RPMI8226 (cell line): ENCODE measurements at places on chromosomes 16 and 17.
A peak's percentile ranks its signal among the peaks of the same experiment; 100 is the strongest.

- no peak for DNase-seq
These were observed 82.5 kb downstream of the C17orf67 start for GRCh38 chr17:56751145-56751738.

GRCh38 chr16:86212706-86213436 is 297.5 kb upstream of the FOXF1 start:
- no peak for DNase-seq

GRCh38 chr17:47324224-47325020 is 667 bp downstream of the EFCAB13 start:
- DNase-seq: peak; percentile 52

GRCh38 chr17:73342541-73343167 is 30.9 kb upstream of the CDC42EP4 start:
- DNase-seq: no peak

GRCh38 chr16:83733301-83733700 is 74.5 kb upstream of the HSBP1 start:
- DNase-seq: peak; percentile 57

GRCh38 chr17:19457830-19458271 is 46.8 kb downstream of the RNF112 start:
- no peak for DNase-seq

DNA sequence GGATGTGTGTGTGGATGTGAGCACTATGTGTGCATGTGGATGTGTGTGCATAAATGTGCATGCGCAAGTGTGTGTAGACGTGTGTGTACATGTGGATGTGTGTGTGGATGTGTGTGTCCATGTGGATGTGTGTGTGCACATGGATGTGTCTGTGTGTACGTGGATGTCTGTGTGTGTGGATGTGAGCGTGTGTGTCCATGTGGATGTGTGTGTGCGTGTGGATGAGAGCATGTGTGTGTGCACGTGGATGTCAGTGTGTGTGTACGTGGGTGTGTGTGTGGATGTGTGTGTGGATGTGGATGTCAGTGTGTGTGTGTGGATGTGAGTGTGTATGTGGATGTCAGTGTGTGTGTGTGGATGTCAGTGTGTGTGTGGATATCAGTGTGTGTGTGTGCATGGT is 63.6 kb upstream of the DOC2B start:
- DNase-seq: no peak

DNA sequence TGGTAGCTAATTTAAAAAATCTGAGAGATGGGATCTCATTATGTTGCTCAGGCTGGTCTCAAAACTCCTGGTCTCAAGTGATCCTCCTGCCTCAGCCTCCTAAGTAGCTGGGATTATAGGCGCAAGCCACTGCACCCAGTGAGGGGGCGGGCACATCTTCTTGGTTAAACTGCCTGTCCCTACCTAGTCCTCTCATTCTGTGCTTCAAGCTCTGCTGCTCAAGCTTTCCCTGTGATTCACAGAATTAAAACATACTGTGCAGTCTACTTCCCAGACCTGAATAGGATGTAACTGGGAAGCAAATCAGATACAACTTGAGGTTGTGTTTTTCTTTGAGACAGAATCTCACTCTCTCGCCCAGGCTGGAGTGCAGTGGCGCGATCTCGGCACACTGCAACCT is 2.3 kb downstream of the MRPL38 start:
- no peak for DNase-seq

DNA sequence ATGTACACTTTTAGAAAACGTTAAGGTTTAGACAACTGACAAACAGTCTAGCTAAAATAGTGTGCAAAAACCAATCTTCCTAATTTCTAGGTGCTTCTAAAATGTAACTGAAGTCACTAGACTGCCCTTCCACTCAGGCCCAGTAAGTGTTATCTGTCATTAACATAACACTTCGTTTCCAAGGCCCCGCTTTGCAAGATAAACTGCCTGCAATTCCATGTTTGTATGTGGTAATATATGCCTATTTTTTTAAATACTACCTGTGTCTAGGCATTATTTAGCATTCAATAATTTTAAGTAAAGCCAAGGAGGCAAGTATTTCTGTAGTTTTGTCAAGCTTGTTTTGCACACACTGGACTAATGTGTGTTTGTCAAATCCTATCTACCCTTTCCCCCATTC is 3.2 kb downstream of the USP32 start:
- no peak for DNase-seq

DNA sequence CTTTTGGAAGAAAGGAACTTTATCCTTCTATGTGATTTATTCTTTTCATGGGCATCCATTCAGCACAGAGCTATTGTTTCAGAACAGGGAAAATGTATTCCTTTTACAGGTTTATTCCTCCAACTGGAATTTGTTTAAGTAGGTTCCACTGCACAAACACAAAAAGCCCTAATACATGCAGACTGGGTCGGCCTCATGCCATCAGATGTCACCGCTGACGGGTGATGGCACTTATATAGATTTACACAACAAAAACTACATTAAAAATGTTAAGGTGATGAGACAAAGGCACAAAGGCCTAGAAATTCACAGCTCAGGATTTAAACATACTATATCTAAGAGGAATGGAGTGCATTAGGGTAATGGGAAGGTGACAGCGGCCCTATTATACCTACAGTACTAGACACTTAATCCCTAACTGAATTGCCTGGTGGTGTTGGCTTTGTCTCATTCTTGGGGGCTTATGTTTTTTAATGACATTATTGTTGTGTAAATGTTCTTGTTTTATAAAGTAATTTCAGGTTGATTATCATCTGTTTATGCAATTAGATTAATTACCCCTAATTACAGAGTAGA is 276.4 kb upstream of the PSMD7 start:
- no peak for DNase-seq

- DNase-seq: peak; percentile 66
These were observed 623 bp downstream of the E4F1 start for GRCh38 chr16:2223942-2224486.

DNA sequence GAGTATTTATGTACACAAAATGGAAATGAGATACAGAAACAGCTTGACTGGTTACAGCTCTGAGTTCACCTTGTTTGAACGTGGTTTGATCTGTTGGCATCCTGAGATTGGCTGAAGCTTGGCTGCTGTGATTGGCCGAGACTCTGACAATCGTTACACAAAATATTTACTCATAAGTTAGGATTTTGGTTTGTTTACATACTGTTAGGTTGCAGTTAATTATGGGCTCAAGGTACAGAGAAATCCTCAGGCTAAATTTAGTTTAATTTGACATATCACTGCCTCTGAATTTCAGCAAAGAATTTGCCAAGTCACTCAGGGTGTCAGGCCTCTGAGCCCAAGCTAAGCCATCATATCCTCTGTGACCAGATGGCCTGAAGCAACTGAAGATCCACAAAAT is 227.3 kb downstream of the COPRS start:
- DNase-seq: no peak

GRCh38 chr16:53775821-53776431 is 72.0 kb downstream of the FTO start:
- no peak for DNase-seq

GRCh38 chr17:68973098-68973846 is 18.1 kb upstream of the ABCA8 start:
- no peak for DNase-seq

- DNase-seq: no peak
These were observed 253.8 kb upstream of the CDH11 start for GRCh38 chr16:65375651-65376050.

DNA sequence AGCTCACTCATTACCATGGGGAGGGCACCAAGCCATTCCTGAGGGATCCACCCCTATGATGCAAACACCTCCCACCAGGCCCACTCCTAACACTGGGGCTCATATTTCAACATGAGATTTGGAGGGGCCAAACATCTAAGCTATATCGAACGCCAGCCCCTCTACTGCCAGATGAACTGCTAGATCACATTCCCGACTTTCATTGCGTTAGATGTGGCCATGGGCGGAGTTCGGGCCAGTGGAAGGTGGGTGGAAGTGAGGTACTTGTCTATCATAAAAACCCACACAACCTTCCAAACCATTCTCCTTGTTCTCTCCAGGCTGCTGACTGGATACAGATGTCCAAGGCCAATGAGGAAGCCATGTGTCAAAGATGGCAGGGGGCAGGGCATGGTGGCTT is 27.0 kb upstream of the ANKRD40CL start:
- DNase-seq: no peak

- DNase-seq: no peak
These were observed 2.3 kb upstream of the MAP2K3 start for GRCh38 chr17:21282231-21282630.

DNA sequence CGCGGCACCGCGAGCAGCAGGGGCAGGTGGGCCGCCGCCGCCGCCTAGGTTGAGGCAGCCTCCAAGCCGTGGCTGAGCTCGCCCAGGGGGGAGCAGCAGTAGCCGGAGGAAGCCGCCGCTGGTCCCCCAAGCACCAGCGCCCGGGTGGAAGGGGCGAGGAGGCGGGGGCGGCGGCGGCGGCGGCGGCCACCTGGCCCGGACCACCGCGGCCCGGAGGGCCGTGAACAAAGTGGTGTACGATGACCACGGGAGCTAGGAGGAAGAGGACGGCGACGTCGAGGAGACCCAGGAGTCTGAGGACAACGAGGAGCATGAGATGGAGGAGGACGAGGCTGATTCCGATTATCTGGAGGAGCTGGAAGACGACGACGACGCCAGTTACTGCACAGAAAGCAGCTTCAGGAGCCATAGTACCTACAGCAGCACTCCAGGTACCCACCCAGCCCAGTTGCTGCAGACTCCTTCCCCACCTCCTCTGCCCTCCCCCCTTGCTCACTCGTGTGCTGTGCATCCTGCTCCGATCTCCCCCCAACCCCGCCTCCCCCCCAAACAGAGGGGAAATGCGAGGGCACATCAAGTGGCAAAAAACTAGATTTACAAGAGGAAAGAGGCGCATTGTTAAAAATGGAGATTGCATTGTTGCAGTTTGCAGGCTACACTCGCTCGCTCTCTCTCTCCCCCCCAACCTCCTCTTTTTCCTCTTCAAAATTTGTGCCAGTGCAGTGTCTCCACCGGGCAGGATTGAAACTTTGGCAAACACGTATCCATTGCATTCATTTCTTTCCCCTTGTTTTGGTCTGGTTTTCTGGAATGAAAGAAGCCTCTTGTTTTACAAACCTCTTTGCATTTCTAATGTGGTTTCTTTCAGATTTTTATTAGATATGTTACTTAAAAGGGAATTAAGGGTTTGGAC is 41.8 kb upstream of the AMZ2 start:
- DNase-seq: peak; percentile 44

GRCh38 chr16:56241596-56241995 is 50.3 kb downstream of the GNAO1 start:
- DNase-seq: no peak

DNA sequence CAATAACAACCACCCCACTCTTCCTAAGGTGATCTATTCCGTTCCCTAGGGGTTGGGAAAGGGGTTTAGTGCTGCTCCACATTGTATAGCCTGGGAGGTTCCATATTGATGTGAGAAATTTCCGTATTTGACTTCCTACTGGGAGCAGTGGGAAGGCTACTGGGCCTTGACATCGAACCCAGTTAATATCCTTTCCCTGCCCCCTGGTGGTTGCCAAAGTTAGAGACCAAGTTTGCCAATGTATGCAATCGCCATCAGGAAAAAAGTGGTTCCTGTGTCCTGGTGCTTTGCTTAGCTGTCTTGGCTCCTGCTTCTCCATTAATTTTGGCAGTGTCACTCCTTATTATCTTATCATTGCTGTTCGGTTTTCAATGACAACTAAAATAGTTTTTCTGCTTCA is 914.9 kb downstream of the KCNJ2 start:
- peak; percentile 24 for DNase-seq

DNA sequence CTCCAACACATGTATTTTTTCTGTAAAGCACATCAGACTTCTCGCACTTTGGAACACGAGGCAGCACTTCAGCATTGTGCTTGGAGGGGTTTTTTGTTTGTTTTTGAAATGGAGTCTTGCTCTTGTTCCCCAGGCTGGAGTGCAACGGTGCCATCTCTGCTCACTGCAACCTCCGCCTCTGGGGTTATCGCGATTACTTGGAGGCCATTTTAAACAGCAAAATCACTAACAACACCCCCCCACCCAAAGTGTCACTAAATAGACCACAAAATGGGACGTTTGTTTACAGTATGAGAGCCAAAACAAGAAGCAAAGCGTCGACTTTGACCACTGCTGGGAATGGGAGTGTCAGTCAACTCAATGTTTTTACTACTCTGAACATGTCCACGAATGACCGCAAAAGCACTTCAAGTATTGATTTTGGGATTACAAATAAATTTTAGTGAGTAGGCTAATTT is 9.0 kb upstream of the C16orf87 start:
- no peak for DNase-seq

GRCh38 chr16:77117707-77118106 is 73.3 kb upstream of the MON1B start:
- no peak for DNase-seq

GRCh38 chr17:44913676-44914075 is 1.6 kb downstream of the GFAP start:
- no peak for DNase-seq

DNA sequence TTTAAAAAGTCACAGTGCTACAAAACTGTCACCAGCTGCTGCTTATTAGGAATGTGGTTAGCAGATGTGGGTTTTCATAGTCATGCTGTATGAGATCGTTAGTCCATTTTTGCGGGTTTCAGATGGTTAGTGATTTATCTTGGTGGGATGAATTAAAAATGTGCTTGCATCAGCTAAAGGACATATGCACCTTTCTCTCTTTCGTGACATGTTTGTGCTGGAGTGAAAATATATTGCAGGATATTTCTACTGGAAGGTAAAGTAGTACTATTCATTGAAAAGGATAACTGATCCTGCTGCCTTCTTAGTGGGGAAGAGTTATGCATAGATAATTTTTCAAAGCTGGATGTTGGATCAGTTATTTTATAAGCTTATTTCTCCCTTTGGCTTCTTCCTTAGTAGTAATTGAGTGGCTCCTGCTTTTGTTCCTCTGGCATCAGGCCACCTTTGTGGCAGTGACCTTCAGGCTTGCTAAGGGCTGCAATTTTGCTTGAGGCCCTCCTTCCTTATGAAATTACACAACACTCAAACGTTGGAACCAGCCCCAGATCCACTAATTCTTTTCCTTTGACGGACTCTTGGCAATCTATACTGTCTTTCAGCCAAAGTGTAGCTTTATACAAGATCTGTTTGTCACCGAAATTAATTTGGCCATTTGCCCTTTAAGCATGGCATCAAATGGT is 7.5 kb upstream of the SNTB2 start:
- DNase-seq: peak; percentile 88
